ENCODE measurements at places on chromosomes 3 and 15.

- peak; percentile 18 for DNase-seq
Observed at GRCh38 chr3:128597900-128598299, 52.7 kb downstream of the RPN1 start.

DNA sequence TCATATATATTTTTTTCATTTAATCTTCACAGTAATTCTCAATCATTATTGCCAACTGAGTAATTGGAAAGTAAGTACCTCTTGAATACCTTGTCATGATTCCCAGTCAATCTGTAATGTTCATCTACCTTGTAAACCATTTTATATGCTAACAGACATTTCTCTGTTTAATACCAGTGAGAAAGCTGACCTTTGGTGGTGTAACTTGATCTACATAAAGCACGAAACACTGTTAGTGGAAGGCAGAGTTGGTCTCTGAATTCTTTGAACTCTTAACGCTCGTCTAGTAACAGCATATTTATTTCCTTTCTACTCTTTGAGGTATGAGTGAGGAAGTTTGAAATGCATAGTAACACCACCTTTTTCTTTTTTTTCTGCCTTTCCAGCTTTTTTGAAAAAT is 59.5 kb downstream of the SLC25A26 start:
- DNase-seq = no peak

DNA sequence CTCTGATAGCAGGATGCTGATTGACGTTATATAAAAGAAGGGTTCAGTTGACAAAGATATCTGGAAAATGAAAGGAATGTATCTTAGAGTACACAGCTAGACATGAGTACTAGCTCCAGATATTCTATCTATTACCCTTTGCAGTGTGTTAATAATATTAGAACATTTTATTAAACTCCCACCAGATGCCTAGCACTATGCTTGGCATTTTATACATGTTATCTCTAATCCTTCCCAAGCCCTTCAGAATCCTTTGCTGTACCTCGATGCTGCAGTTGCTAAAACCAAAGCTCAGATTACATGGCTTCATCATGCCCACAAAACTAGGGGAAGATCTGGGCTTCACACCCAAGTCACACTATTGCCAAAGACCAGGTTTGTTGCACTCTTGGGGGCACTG is 350.1 kb upstream of the AZI2 start:
- DNase-seq = no peak

- DNase-seq = no peak
Observed at GRCh38 chr3:88408935-88409334, 259.2 kb downstream of the C3orf38 start.

Data from fibroblast of gingiva (primary cell).